ENCODE measurements at places on chromosomes 7 and 10.

- DNase-seq: no peak
These were observed 309.7 kb downstream of the EXOC4 start for GRCh38 chr7:133562621-133563020.

- no peak for DNase-seq
These were observed 148.6 kb downstream of the IMMP2L start for GRCh38 chr7:111413739-111414138.

GRCh38 chr10:100518761-100519241 is 860 bp downstream of the SEC31B start:
- DNase-seq: peak; percentile 15

- no peak for DNase-seq
These were observed 572.0 kb downstream of the PTPRN2 start for GRCh38 chr7:158015403-158016179.

- DNase-seq: peak; percentile 84
These were observed 9.1 kb upstream of the ZNF316 start for GRCh38 chr7:6628045-6628444.

DNA sequence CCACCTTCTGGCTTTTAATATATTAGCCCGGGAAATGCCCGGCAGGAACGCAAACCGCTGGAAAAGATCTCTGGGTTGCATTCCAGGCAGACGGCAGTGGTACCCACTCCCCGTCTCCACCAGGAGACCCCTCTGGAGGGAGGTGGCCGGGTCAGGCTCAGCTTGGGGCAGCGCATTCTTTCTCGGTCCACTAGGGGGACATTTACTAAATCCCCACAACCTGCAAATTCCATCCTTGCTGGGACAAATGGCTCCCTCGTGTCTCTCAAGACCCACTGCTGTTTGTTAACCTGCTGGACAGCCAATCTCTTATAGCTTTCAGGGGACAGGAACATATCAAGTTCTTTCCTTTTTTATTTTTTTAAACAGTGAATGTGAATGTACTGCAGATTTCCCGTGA is 45.8 kb upstream of the CARD11 start:
- DNase-seq: no peak

DNA sequence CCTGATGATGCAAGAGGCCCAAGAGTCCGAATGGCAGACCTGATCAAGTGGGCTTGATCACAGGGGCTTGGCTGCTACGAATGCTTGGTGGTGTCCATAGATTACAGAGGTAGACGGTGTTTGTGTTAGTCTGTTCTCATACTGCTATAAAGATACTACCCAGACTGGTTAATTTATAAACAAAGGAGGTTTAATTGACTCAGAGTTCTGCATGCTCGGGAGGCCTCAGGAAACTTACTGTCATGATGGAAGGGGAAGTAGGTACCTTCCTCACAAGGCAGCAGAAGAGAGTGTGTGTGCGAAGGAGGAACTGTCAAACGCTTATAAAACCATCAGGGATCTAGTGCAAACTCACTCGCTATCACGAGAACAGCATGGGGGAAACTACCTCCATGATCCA is 268.9 kb upstream of the KLF6 start:
- DNase-seq: no peak

DNA sequence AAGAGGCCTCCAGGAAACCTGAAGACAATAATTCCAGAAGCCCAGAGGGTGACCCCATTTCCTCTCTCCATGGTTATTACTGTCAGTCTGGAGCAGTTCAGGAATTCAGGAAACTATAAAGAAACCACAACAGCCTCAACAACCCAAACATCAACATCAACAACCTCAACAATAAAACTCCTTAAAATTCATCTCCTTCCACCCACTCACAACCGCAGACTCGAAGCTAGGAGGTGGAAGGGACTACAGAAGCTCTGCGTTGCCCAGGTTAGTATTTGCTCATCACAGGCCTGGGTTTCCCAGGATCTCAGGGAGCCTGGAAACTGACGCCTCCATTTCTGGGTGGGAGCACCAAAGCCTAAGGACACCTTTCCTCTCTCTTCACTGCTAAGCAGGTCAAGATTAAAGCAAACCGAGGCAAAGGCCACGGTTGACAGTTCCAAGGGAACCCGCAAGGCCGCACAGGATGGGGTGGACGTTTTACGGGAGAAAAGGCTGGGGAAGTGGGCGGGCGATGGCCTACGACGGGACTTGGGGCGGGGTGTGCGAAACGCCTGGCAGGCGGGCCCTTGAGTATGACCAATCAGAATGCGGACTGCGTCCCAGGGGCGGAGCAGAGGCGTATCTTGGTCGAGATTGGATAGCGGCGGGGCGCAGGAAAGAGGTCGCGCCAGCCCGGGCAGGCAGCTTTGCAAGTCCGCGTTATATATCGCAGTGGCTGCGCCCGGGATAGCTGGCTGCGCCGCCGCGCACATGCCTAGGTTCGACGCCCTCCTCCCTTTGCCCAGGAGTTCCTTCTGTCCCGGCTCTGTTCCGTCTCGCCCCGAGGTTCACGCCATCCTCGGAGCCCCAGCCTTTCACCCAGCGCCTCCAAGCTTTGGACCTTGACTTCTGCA is at the start of gene ELOVL3:
TSS of gene ELOVL3 (plus strand) at position 654 of the 896 bp plus-strand sequence. CDS start 250 bp downstream, outside the sequence.
- DNase-seq: no peak

GRCh38 chr7:123754271-123754871 is 5.6 kb upstream of the WASL start:
- DNase-seq: no peak

DNA sequence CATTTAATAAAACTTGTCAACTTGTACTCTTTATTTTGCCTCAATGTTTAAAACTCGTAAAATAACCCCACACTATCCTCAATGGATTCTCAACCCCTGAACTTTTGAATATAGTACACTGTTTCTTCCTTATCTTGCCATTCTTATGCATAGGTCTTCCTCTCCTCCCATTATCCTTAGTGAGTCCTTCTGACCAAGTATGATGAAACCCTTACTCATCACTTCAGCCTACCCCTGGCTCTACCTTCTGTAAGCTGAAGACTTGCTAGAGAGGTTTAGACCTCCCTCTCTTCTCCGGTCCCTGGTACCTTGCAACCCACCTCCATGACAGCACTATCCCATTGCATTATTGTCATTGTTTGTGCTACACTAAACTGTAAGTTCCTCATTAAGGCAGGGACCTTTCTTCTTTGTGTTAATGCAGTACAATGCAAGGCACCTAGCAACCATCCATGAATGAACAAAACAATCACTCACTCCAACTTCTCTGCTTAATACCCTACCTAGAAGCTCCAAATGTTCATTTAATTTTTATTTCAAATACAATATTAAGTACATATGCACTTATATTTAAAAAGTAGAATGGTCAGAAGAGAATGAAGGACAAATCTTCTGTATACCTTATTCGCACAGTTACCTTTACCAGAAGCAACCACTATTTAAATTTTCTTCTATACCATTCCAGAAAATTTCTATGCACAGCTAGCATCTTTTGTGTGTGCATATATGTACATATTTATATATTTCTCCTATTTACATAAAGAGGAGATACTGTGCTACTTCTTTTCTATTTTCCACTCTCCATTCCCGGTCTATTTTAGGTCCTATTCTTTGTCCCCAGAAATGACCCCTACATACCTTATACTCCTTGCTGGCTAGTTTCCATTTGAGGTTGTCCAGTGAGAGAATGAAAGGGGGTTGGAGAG is 77.5 kb downstream of the SLC16A9 start:
- DNase-seq: no peak

GRCh38 chr7:1919539-1920265 is 249.6 kb downstream of the ELFN1 start:
- DNase-seq: no peak

GRCh38 chr10:58382489-58382995 is 2.7 kb upstream of the TFAM start:
- DNase-seq: no peak

DNA sequence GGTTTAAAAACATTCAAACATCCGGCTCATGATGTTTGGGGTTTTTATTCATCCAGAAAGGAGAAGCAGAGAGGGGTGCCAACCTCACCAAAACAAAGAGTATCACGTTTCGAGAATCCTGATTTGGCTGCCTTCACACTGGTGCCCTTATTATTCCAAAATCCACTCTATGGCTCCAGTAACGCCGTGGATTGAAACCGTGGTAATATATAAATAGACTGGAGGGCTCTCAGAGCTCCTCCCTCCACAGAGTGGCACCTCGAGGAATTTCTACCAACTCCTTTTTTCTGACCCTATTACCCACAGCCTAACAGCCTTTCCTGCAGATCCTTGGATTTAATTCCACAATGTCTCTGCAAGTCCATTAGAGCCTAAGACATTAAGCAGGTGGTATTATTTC is 353.6 kb downstream of the CRPPA start:
- peak; percentile 14 for DNase-seq

- no peak for DNase-seq
These were observed 238.9 kb downstream of the IPMK start for GRCh38 chr10:58028597-58029366.

DNA sequence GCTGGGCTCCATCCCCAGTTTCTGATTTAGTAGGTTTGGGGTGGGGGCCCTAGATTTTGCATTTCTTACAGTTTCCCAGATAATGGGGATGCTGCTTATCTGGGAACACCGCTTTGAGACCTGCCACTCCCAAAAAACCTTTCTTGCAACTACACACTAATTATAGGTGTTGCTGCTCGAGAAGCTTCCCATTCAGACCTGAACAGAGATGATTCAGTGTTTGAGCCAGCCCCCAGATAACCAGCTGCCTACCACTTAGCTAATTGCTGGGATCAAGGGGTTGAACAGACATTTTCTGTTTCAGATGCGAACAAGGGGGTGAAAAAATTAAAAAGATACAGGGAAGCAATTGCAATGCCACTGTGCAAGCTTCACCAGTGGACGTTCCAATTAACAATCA is 448.5 kb downstream of the KCNMA1 start:
- DNase-seq: no peak

DNA sequence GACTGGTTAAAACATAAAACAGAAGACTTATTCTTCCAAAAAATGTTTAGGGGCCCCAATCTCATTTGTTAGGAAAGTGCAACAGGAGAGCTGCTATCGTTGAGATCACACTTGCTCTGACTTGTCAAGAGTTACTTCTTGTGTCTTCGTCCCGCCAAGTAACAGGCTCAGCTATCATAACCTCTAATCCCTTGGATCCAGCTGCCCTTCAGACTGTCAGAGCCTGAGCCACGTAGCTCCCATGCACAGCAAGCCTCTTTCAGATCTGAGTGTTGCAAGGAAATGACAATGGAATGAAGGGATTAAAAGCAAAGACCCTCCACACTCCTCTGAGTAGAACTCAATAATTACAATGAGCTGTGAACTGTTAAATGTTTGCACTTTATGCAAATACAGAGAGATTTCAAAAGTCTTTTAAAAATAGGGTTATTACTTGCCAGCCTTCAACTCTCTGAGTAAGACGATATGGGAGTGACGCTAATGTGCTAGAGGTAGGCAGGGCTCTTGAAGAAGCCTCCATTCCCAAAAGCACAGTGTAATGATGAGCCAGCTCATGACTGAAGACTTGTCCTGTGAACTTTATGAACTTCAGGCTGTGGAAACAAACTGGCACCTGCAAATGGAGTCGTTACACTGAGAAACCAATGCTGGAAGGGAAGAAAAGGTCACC is 28.4 kb upstream of the CDK13 start:
- no peak for DNase-seq

GRCh38 chr7:106878748-106879439 is 13.8 kb downstream of the PIK3CG start:
- DNase-seq: no peak

DNA sequence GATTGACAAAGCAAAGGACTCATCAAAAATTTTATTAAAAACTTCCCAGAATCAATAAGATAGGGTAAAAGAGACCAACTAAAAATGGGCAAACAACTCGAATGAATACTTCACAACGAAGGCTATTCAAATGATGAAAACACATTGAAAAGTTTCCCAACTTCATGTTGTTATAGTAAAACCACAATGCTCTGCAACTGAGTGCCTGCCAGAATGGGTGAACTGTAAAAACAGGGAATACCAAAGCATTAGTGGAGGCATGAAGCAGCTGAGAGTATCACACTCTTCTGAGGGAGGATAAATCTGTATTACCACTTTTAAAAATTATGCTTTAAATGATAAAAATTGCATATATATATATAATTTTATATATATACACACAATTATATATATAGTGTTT is 1214.7 kb downstream of the SORCS3 start:
- DNase-seq: no peak

- DNase-seq: no peak
These were observed at the start of gene CUX1 for GRCh38 chr7:101817471-101818286. Gene CUX1 (plus strand): TSS chr7:101817626. CDS start chr7:101817640, 14 bp downstream.

GRCh38 chr7:18995811-18996426 is 121.5 kb downstream of the TWIST1 start:
- DNase-seq: no peak

DNA sequence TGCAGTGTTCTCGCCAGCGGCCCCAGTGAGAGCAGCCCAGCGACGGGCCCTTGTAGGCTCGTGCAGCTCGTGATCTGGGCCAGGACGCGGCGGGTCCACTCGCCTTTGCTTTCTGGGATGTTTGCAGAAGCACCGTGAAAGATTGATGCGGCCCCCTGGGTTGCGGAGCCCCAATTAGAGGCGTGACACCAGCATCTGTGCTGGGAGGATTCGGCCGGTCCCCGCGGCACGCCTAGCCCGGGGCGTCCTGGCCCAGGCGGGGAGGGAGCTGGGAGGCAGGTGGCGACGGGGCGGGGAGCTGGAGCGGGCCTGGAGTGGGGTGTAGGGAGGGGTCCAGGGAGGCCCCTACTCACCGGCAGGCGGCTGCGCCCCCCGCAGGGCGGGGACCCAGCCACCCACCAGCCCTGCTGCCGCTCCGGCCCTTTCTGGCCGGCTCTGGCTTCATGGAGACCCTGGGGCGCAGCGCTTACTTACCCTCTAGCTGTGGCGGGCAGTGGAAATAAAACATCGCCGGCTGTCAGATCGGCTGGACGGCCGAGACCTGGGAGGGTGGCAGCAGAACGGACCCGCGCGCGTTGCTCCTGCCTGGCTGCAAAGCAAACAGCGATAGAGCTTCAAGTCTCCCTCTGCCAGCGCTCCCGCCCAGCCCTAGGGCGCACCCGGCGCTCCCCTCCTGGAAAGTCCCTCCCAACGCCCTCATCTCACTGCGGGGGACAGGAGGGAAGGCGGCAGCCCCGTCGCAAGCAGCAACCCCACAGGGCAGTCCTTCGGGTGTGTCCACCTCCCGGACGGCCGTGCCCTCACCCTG is 752 bp downstream of the DRGX start:
- DNase-seq: no peak

GRCh38 chr7:41809116-41809515 is 106.2 kb upstream of the INHBA start:
- DNase-seq: no peak

- peak; percentile 1 for DNase-seq
These were observed 298.6 kb downstream of the REEP3 start for GRCh38 chr10:63819753-63820329.

- no peak for DNase-seq
These were observed 213.7 kb downstream of the FOXP2 start for GRCh38 chr7:114628362-114628761.

- DNase-seq: no peak
These were observed 21.8 kb downstream of the NT5C2 start for GRCh38 chr10:103171278-103171677.

GRCh38 chr7:140697447-140698143 is 1.1 kb downstream of the NDUFB2 start:
- no peak for DNase-seq

DNA sequence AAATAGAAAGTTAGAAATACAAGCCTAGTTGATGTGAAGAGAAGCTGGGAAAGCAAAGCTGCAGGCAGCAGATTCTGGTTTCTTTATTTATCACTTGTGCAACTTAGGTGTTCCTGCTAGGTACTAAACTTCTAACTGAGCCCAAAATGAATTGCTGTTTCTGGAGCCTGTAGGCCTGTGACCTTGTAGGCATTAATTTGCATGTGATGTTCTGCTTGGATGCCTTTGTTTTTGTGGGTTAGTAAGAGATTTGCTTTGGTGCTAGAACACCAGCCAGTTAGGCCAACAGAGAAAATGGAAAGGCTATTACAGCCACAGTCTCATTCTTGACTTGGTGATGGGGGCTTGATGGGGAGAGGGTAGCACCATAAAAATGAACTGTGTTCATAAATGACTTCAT is 370.7 kb downstream of the PPP1R3A start:
- no peak for DNase-seq
